ENCODE measurements at places on chromosomes 7 and 10.

DNA sequence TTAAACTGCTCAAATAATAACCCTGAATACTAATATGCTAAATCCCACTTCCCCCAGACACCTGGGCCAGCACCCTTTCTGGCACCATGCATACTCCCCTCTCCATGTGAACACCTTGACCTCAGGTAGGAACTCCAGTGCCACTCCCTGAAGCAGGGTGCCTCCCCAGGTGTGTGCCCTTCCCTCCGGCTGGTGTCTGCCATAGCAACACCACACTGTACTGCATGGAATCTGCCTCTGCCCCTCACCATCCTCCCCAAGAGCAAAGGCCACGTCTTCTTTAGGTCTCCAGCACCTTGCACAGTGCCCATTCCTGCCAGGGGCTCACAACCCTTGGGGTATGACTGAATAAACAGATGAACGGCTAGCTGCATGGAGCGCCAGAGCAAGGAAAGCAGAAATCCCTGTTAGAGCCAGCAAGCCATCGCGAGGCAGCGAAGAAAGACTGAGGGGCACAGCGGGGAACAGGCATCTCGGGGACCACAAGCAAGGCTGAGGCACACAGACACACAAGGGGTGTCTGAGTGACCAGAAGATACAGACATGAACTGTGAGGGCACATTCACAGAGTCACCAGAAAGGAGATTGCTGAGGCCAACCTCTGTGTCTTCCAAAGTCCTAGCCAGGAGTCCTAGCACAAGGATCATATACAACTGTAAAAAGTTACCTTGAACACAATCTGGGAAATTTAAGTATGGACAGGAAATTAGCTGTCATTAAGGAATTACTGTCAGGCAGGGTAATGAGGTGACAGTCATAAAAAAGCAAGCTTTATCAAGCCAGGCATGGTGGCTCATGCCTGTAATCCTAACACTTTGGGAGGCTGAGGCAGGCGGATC lies 25.7 kb downstream of the COBL start:
- no peaks in the 10 kb centered on the region for H3K36me3 ChIP-seq
- H3K4me1 ChIP-seq = peaks cover 11% of the 10 kb centered on the region
- no peaks in the 10 kb centered on the region for H3K27me3 ChIP-seq
- H3K4me3 ChIP-seq = no peak overlapping the region
- DNase-seq = no peak
- H3K27ac ChIP-seq = peak overlapping the region; percentile 48

- no peak overlapping the region for H3K27ac ChIP-seq
- H3K4me1 ChIP-seq = peaks cover 3% of the 10 kb centered on the region
- peaks cover 3% of the 10 kb centered on the region for H3K27me3 ChIP-seq
- DNase-seq = peak; percentile 8
- H3K36me3 ChIP-seq = no peaks in the 10 kb centered on the region
Measured at GRCh38 chr7:96596120-96596826, 113.4 kb downstream of the SEM1 start.

GRCh38 chr7:30136117-30136731 lies 1.4 kb downstream of the MTURN start:
- H3K27ac ChIP-seq = peak overlapping the region; percentile 92
- H3K27me3 ChIP-seq = no peaks in the 10 kb centered on the region
- H3K4me3 ChIP-seq = peak overlapping the region; percentile 86
- H3K36me3 ChIP-seq = no peaks in the 10 kb centered on the region
- no peak for DNase-seq

- H3K36me3 ChIP-seq = no peaks in the 10 kb centered on the region
- H3K27ac ChIP-seq = no peak overlapping the region
- H3K4me1 ChIP-seq = no peaks in the 10 kb centered on the region
- DNase-seq = no peak
- H3K27me3 ChIP-seq = no peaks in the 10 kb centered on the region
Measured at GRCh38 chr10:116162851-116163250, 110.2 kb downstream of the GFRA1 start.

DNA sequence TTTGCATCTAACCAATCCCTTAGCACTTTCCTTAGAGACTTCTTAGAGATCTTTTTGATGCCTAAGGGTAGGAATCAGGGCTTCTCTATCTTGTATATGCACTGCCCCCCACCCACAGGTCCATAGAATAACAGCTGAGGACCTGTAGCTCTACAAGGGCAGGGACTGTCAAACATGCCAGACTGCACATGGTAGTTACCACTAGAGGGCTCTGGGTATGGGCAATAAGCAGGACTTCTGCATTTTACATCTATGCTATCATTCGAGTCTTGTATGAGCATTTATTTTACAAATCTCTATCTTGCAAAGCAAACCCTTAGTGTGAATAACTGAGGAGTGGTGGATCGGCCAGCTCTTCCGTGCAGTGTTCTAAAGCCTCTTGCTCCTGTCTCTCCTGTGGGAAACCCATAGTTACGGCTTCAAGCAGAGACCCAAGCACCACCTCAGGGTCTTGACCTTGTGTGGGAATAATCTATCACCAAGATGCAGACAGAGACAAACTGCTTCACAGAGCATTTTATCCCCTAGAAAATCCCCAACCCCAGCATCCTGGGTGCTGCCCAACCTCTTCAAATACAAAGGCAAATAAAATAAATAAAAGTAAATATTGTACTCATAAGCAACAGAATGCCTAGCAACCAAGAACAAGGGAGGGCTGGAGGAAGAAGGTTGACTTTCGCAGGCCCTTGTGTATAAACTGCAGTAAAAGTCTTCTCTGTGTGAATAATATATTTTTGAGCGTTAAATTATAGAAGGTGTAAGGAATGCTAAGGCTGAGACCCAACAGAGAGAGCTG lies 219.3 kb downstream of the WDR11 start:
- H3K36me3 ChIP-seq = no peaks in the 10 kb centered on the region
- no peak overlapping the region for H3K4me3 ChIP-seq
- H3K27ac ChIP-seq = no peak overlapping the region
- peaks cover 4% of the 10 kb centered on the region for H3K4me1 ChIP-seq
- peak; percentile 46 for DNase-seq

GRCh38 chr7:130844811-130845580 lies 111.0 kb upstream of the KLF14 start:
- no peak for DNase-seq
- no peak overlapping the region for H3K27ac ChIP-seq
- no peak overlapping the region for H3K4me3 ChIP-seq

- H3K36me3 ChIP-seq = no peaks in the 10 kb centered on the region
- H3K27me3 ChIP-seq = no peaks in the 10 kb centered on the region
- no peak overlapping the region for H3K27ac ChIP-seq
- H3K4me1 ChIP-seq = no peaks in the 10 kb centered on the region
Measured at GRCh38 chr10:75546004-75546403, 114.6 kb downstream of the LRMDA start.

- H3K4me3 ChIP-seq = no peak overlapping the region
- H3K27me3 ChIP-seq = no peaks in the 10 kb centered on the region
- no peak for DNase-seq
- no peaks in the 10 kb centered on the region for H3K4me1 ChIP-seq
- no peak overlapping the region for H3K27ac ChIP-seq
Measured at GRCh38 chr10:23367896-23368595, 23.4 kb upstream of the C10orf67 start.

DNA sequence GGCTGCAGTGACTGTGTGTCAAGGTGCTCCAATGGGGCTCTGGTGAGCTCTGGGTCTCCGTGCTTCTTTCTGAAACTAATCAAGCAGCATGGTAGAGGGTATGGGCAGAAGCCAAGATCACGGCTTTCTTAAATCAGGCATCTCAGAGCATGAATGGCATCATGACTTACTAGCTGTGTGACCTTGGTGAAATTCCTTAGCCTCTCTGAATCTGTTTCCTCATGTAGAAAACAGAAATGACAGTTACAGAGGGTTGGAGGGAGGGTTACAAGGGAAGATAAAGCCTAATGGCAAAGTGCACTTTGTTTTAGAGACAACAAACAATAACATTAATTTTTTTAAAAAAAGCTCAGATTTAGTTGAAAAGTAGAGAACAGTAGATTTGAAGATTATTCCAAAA lies 34.9 kb downstream of the FRMPD2 start:
- H3K4me3 ChIP-seq = no peak overlapping the region
- DNase-seq = no peak
- H3K36me3 ChIP-seq = no peaks in the 10 kb centered on the region

DNA sequence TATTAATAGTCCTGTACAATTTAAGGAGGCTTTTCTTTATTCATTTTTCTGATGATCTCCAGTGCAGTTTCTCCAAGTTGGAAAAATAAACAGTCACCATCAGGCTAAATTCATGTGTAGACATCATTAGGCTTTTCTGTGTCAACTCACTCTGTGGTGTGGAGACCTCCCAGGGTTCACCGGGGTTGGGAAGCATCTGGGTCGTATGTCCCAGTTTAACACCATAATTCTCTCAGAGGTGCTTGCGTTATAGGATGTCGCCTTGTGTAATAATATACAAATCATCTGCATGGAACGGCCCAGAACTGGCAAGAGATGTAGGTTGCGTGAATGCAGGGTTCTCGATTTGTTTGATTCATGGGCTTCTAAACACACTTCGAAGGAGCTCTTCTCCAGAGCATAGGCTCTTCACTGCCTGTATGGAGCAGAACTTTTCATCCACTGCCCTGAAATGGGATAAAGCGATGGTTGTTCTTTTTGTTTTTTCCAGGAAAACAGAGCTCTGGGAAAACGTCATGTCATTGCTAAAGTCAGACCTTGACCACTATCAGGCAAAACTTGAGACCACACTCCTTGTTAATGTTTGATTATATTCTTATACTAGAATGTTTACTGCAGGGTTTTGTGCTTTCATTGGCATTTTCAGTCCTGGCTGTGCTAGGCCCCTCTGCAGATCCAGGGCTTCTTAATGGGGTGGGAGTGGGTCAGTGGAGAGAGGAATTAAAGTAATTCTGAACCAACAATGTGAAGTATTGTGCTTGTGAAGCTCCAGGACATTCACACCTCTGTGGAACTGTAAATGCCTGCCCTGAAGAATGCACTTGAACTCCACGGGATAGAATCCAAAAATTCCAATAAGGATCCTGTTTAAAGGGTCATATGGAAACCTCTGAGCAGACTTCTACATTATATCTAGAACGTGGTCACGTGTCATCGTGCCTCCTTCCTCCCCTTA lies 172.8 kb downstream of the TRIL start:
- H3K27me3 ChIP-seq = no peaks in the 10 kb centered on the region
- H3K4me1 ChIP-seq = no peaks in the 10 kb centered on the region
- no peak overlapping the region for H3K27ac ChIP-seq
- H3K4me3 ChIP-seq = no peak overlapping the region
- H3K36me3 ChIP-seq = no peaks in the 10 kb centered on the region

DNA sequence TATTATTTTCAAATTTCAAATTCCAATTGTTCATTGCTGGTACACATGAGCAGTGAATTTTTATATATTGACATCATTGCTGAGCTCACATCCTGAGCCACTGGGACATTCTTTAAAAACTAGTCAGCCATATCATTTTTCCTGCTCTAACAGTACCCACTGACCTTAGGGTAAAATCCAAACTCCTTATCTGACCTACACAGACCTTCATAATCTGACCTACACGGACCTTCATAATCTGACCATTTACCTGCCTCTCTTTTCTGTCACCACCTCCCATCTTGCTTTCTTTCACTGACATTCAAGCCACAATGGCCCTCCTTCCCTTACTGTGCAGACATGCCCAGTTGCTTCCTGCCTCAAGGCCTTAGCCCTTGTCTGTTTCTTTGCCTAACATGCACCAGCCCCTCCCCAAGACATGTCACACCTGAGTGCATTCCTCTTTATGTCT lies 16.1 kb upstream of the CUZD1 start:
- H3K27ac ChIP-seq = no peak overlapping the region
- no peaks in the 10 kb centered on the region for H3K27me3 ChIP-seq
- no peak overlapping the region for H3K4me3 ChIP-seq
- no peaks in the 10 kb centered on the region for H3K36me3 ChIP-seq
- H3K4me1 ChIP-seq = no peaks in the 10 kb centered on the region

DNA sequence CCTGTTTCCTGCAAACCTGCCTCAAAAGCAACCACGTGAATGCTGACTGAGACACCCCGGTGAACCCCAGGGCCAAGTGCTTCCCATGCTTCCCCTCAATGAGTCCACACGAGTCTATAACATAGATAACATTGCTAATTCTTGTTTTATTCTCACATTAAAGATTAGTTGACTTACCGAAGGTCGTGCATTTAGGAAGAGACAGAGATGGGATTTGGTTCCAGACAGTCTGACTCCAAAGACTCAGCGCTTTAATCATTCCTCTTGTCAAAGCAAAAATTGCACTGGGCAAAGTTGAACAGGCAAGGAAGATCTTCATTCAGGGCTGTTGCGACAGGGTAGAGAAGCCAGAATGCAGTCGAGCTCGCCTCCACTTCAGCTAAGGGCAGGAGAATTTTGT lies 435.6 kb upstream of the C7orf33 start:
- no peak overlapping the region for H3K27ac ChIP-seq
- no peak for DNase-seq
- no peaks in the 10 kb centered on the region for H3K36me3 ChIP-seq
- no peaks in the 10 kb centered on the region for H3K4me1 ChIP-seq
- H3K27me3 ChIP-seq = no peaks in the 10 kb centered on the region

Data from prostate gland (tissue), 2 donors.